D721Med (cell line): ENCODE measurements at places on chromosomes 16 and 17.

- no peak for DNase-seq
Measured at GRCh38 chr17:67594115-67594880, 123.4 kb upstream of the NOL11 start.

- no peak for DNase-seq
Measured at GRCh38 chr17:5582209-5583185, 1.8 kb downstream of the NLRP1 start.

- DNase-seq: no peak
Measured at GRCh38 chr17:44602390-44602789, 45.1 kb downstream of the FZD2 start.

DNA sequence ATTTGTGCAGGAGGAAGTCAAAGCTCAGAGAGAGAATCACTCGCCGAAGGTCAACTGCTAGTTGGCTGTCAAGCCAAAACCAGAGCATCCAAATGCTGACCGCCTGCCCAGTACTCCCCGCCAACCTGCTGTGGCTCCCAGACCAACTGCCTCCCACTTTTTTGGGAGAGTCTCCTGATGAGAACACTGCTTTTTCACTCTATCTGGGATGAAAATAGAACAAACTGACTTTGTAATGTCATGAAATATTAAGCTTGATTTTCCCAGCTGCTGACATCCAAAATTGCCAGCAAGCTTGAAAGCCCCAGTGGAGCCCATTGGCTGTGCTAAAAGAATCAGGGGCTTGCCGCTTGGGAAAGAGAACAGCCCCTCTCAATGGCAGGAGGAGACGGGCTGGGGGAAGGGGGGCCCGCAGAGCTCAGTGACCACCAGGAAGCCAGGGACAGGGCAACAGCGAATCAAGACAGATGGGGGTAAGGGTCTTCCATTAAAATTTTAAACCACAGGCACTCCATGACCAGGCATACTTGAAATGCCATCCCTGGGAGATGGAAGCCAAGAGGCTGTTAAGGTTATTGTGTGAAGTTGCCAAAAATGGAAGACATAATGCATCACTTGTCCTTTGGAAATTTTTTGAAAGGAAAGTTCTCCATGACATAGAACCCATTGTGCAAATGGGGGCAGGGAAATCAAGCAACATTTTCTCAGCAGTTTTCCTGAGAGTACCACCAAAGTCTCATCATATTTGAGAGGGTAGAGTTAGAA is 125.7 kb upstream of the CDH5 start:
- no peak for DNase-seq

DNA sequence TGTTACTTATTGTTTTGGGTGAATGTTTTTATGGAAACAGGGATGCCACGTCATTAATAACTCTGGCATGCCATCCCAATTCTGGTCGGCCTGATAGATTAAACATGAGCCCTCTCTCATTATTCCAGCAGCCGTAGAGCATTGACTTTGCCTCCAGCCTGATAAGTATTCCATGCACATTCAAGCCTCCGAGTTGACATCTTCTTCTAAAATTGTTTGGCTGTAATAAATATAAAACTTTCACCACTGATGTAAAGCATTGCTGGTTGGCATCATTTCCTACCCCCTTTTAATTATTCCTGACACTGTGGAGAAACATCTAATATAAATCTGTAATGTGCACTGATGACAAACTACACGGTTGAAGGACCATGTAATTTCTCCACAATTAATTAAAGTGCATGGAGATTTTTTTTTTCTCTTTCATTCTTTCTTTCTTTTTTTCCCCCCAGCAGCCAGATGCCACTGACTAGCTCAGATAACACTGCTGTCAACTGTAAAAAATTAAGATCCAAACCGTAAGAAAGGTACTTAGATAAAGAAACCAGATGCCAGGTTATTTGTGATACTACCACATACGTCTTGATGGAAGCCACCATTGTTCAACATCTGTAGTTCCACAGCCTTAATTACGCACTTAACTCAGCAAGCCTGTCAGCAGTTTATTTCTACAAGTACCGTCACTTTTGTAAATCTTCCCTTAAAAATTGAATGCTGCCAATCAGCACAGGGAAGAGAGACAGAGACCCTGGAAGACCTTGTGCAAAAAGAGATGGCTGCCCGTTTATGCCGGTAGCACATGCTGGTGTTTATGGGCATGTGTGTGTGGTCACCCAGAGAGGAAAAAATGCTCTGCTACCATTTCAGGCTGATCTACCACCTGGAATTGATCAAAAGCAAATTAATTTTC is 237.7 kb downstream of the IRX3 start:
- DNase-seq: no peak

- no peak for DNase-seq
Measured at GRCh38 chr17:83098241-83099085, 19.1 kb downstream of the METRNL start.

GRCh38 chr16:88780142-88781062 is 4.6 kb downstream of the PIEZO1 start:
- DNase-seq: no peak

GRCh38 chr16:67734731-67735201 is 15.7 kb upstream of the GFOD2 start:
- DNase-seq: no peak

DNA sequence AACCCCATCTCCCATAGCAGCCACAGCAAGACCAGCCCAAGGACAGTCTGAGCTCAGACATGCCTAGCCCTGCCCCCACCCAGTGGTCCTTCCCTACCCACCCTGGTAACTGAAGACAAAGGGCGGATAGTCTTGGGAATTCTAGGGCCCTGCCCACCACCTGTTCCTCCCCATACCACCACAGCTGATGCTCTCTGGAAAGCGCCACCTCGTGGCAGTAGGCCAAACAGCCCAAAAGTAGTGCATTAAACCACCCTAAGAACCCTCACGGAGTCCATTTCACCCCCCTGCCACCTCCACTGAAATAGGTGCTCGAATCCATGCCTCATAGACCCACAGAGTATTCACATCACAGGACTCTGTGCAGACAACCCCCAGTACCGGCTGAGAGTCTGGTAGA is 1021.4 kb downstream of the CDH8 start:
- no peak for DNase-seq

- DNase-seq: no peak
Measured at GRCh38 chr17:31573047-31573446, 181.6 kb downstream of the RAB11FIP4 start.

DNA sequence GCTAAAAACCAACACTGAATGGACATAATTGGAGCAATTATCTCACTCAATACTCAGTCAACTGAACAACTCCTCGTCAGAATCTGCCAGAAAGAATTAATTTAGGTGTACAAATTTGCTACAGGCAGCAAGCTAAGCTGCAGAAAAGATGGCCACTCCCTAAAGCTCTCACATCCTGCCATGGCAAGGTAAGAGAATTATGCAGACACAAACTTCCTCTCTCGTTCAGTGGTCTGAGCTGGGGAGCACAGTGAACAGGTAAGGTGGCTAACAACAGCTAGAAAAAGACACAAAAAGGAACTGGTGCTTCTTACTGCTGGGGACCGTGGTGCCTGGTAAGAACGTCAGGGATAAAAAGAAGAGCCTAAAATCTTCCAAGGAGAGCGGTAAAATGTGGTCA is 74.9 kb upstream of the BCAR1 start:
- no peak for DNase-seq

- DNase-seq: no peak
Measured at GRCh38 chr16:89910717-89911354, 7.8 kb upstream of the MC1R start.

GRCh38 chr17:50475362-50475761 is 3.3 kb upstream of the RSAD1 start:
- no peak for DNase-seq

GRCh38 chr16:66324815-66325515 is 41.5 kb upstream of the CDH5 start:
- no peak for DNase-seq

DNA sequence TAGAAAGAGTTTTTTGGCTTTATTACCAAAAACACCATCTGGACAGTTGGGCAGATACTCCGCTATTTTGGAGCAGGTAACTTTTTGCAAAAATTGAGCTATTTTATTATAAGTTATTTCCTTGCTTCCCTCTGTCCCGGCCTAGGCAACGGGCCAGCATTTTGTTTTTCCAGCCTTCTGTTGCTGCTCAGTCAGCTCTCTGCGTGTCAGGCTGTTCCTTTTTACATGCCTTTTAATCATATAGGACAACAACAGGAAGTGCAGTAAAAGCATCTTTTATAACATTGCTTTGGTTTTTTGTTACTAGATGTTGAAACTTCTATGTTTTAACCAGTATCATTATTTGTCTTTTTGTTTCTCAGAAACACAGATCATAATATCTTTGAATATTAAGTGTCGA is 30.4 kb downstream of the PPM1D start:
- DNase-seq: no peak

- DNase-seq: no peak
Measured at GRCh38 chr17:78343187-78343542, 16.7 kb downstream of the SOCS3 start.

GRCh38 chr17:17768424-17769088 is 68.2 kb downstream of the SREBF1 start:
- DNase-seq: no peak
